ENCODE measurements at places on chromosomes 5 and 9.

DNA sequence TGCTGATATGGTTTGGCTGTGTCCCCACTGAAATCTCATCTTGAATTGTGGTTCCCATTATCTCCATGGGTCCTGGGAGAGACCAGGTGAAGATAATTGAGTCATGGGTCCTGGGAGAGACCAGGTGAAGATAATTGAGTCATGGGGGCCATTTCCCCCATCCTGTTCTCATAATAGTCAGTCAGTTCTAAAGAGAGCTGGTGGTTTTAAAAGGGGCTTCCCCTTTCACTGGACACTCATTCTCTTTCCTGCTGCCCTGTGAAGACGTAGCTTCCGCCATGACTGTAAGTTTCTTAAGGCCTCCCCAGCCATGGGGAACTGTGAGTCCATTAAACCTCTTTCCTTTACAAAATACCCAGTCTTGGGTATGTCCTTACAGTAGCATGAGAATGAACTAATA, 99.6 kb downstream of the TRIM32 start:
- no peak for DNase-seq

- no peak for DNase-seq
Observed at GRCh38 chr9:128114326-128115186, 13.0 kb downstream of the PTGES2 start.

DNA sequence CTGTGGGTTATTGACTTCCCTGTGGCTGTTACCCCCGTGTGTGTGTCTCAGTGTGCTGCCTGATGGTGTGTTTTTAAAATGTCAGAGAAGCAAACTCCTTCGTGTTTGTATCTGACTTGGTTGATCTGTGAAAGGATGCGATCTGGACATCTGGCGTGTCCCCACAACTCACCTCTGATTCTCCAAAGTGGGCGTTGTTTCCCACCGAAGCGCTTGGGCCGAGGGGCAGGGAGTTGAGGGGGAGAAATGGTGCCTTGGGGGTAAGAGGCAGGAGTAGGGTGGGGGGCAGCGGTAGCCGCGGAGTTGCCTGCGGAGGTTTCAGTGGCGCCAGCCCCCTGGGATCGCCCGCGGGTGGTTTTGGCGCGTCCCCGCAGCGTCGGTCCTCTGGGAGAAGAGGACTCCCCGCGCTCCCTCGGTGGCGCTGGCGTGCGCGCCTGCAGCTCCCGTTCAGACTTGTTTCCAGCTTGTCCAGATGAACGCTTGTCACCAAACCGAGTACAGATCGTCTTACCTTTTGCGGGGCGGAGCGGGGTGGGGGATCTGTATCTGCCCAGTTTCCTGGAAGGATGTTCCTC, 1.1 kb downstream of the MAST4 start:
- no peak for DNase-seq

DNA sequence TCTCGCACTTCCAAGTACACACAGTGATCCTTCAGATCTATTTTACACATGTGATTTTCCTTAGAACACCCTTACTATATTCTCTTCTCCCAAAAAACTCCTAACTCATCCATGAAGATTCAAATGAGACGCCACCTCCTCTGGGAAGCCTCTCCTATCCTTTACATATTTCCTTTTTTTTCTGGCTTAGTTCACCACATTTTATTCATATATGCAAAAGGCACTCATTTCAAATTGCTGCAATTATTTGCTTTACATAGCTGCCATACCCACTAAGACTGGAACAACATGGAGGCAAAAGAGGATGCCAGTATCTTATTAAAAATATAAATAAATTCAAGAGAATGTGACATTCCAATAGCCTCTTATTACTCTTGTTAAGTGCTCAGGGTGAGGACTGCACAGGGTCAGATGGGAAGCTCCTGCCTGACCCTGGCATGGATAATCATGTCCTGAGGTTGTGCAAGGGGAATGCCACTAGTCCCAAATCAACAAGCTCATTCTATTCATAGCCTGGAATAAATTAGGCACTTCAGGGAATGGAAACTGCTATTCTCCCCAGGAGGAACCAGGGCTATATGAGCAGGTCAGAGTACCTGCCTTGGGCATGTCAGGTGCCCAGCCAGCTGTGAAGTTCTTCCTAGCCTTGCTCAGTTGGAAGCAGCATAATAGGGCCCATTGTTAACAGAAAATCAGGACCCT, 262.9 kb downstream of the FBXL17 start:
- DNase-seq: no peak

DNA sequence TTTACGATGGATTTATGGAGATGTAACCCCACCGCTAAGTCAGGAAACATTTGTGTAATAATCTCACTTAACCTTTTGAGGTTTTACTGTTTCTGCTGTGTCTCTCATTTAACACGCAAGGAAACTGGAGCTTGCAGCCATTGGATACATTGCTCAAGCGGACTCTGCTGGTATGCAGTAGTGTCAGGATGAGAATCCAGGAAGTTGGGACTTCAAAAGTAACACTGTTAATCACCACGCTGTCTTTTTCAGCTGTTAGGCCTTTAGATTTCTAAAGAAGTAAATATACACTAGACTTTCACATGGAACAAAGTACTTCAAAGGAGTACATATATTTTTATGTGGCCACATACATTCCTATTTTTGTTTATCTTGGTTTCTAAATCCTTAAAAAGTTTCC, 114.7 kb downstream of the LPAR1 start:
- no peak for DNase-seq

- DNase-seq: peak; percentile 69
Observed at GRCh38 chr9:128438343-128439109, 17.3 kb upstream of the ODF2 start.

DNA sequence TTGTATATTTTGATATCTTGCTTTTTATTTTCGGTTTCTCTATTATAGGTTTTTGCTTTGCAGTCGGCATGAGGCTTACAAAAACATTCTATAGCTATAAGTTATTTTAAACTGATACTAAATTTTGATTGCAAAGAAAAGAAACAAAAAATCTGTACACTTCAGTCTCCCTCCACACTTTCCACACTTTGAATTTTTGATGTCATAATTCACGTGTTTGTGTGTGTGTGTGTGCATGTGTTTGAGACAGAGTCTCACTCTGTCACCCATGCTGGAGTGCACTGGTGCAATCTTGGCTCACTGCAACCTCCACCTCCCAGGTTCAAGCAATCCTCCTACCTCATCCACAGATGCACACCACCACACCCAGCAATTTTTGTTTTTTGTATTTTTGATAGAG, 124.9 kb downstream of the MRPS30 start:
- DNase-seq: no peak

DNA sequence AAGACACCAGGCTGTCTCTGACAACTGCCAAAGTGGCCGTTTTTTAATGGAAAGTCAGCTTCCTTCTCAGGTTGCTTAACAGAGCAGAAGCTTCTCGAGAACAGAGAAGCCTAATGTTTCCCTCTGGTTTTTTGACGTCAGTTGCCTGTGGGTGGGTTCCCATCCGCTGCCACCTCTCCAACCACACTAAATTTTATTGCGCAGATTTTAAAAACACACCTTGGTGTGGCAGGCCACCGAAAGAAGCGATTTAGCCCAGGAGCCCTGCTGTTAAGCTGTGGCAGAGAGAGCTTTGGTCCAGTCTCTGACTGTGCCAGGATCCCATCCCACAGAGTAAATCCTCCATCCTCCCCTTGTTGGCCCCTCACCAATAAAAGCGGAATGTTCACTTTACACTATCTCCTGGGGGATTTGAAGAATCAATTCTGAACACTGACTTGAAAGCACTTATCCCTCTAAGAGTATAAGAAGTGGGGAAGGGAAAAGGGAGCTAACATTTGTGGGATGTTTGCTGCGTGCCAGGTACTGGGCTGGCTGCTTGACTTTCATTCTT, 181.6 kb downstream of the AOPEP start:
- no peak for DNase-seq

DNA sequence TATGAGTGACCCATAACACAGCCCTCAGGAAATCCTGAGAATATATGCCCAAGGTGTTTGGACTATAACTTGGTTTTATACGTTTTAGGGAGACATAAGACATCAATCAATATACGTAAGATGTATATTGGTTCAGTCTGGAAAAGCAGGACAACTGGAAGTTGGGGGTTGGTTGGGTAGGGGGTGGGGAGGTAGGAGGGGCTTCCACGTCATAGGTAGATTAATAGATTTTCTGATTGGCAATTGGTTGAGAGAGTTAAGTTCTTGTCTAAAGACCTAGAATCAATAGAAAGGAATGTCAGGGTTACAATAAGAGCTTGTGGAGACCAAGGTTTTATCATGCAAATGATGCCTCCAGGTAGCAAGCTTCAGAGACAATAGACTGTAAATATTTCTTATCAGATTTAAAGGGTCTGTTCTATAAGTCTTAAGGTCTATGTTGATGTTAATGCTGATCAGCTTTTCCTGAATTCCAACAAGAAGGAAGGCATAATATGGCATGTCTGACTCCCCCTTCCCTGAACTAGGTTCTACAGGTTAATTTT, 2267.7 kb upstream of the ACO1 start:
- no peak for DNase-seq

GRCh38 chr5:82538339-82539034, 260.3 kb upstream of the RPS23 start:
- DNase-seq: no peak

DNA sequence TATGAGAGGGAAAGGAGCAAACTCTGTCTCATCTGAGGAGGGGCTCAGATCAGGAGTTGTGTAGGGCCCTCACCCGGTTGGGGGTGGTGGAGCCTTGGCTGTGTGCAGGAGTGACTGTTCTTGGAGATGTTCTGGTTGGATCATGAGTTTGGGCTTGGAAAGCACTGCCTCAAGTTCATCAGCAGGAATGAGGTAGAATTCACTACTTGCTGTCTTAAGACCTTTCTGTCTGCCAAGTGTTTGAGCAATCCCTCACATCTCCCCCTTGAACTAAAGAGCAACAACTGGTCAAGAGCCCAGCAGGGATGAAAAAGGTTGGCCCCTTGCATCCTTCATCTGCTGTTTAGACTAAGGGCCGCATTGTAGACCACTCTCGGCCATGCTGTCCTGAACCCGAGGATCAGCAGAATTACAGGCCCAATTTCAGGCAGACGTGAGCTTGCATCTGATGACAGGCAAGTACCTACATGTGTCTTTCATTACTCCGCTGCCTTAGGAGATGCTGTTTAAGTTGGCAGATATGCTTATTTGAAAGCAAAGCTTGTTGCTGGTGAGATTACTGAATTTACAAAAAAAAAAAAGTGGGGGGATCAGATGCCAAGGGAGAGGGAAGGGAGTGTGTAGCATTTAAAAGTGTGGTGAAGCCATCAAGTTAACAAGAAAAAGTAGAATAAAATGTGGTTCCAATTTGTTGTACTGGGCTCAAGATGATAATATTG, 36.4 kb downstream of the PIK3R1 start:
- no peak for DNase-seq

DNA sequence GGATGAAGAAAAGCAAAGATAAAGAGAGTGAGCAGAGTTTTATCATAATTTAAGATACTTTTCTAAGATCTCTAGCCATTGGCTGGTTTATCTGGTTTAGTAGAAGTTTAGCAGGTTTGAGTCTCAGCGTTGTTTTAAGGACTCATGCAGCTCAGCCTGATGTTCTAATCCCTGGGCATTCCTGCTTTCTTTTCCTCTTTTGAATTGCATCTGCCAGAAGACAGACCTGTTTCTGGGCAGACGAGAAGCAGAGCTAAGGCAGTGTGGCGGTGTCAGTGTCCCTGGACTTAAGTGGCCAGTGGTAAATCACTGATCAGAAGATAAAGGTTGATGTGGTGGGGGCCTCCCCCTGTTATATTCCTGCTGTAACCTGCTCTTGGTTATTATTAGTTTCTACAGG, 138.6 kb downstream of the ADCY2 start:
- no peak for DNase-seq

Data from T follicular helper cell (primary cell).